NCI-H510A treated with DMSO at 0.1 percent for 48 hours (cell line): ENCODE measurements at places on chromosomes 13 and 19.
A peak's percentile ranks its signal among the peaks of the same experiment; 100 is the strongest.

DNA sequence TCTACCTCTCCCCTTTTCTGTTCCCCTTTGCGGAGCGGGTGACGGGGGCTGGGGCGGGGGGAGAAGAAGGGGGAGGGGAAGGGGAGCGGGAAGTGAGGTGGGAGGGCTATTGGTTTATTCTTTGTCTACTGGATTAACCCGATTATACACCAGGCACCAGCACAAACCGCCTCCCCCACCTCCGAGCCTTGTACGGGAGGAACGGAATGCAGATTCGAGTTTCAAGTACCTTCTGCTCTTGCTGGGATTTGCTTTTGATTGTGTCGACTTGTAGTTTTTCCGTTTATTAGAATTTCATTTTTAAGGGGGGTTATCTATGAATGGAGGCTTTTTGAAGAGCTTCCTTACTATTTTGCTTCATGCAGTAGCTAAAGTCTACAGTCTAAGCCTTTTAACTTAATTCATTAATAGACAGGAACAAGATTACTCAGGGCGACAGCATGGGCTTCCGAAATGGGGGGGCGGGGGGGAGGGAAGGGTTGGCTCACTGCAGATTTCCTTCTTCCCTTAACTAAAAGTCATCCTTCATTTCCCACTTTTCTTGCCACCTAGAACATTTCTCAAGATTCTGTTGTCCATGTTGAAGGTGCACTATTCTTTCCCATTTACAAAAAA lies 937 bp upstream of the SPRY2 start:
- DNase-seq, result peak; percentile 10

- DNase-seq, result no peak
Observed at GRCh38 chr19:11657307-11657706, 60.0 kb downstream of the ZNF627 start.

DNA sequence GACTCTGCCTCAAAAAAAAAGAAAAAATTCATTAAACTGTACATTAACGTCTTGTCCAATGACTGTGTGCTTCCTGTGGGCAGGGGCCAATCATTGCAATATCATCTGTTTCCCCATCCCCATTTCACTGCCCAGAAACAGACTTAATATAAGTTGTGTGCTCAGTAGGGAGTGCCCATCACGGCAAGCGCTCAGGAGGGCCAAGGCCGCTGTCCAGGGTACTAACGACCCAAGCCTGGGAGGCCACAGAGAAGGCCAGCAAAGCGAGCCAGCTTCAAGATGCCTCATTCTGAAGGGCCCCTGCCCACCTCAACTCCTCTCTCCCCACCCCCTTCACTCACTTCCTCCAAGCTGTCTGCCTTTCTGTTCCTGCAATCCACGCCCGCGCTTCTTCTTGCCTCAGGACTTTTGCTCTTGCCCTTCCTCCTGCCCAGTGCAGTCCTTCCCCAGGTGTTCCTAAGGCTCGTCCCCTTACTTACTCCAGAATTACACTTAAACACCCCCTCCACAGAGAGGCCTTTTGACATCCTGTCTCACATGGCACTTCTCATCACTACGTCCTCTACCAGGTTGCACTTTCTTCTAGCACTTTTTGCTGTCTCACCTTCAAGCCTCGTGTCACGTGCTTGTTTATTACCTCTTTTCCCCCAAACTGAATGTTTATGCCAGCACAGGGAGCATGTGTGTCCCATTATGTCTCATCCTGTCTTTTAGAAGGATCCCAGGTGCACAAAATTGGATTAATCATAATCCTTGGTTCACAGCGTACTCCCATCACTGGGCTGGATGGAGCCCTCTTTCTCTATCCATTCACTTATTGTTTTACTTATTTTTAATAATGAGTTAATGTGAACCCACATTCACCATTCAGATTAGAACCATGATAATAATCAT lies 11.3 kb upstream of the POU2F2 start:
- no peak for DNase-seq

DNA sequence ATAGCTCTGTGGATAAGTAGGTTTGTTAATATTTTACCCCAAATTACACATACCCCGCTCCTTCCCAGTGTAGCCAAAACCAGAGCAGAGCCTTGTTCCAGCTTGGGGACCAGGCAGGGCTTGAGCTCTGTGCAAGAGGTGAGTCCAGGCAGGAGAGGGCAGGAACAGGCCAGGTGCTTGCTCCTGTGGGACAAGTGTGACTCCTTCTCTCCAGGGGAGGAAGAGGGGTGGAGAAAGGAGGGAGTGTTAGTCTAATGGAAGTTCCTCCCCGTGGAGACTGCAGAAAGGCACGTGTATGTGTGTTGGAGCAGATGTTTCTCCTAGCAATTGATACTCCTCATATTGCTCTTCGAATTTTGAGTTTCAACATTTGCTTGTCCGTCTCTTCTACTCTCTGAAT lies 201.0 kb downstream of the FGF9 start:
- no peak for DNase-seq

DNA sequence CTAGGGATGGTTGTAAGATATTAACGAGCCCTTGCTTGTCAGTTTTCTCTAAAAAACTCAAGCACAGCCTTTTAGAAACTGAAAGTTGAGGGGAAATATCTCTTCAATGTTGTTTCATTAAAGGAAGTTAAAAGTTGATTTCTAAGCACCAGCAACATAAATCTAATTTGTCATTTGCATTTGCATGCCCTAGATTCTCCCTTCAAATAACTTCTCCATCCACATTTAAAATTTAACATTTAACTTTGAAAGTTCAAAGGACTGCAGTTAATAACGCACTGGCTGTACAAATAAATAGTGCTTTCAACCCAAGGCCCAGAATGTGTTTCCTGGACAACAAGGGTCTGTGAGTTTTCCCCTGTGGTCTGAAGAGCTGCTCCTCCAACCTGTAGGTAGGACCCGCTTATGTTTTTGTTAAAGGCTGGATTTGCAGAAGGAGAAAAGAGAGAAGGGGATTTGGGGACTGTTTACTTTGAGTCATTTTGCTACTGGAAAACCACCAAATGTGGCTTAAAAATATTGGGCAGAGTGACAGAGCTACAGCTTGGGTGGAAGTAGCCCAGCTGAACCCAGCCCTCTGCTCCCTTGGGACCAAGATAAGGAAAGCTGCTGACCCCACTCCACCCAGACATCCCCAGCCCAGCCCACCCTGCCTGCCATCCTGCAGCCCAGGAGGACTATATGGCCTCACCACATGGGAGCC lies 39.8 kb downstream of the TNFRSF19 start:
- DNase-seq, result no peak

GRCh38 chr13:40125336-40125735 lies 469.9 kb downstream of the COG6 start:
- no peak for DNase-seq

DNA sequence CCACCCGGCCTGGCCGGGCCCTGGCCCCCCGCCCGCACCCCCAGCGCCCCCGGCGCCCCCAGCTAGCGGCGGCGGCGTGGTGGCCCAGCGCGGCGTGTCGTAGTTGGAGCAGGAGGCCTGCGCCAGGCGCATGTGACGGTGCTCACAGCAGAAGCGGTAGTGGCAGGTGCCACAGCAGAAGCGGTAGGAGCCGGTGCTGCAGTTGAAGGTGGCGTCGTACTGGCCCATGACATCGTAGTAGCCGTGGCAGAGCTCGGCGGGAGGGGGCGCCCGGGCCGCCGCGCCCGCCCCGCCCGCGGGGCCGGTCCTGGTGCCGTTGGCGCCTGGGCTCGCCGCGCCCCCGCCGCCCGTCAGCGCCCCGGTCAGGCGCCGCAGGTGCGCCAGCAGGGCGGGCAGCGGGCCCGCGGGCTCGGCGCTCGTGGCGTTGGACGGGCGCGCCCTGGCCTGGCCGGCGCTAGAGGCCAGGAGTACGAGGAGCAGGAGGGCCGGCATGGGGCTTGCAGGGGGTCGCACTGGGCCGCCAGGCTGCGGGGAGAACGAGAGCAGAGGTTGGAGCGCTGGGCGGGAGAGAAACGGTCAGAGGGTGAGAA lies 633 bp downstream of the SHISA7 start:
- peak; percentile 37 for DNase-seq

DNA sequence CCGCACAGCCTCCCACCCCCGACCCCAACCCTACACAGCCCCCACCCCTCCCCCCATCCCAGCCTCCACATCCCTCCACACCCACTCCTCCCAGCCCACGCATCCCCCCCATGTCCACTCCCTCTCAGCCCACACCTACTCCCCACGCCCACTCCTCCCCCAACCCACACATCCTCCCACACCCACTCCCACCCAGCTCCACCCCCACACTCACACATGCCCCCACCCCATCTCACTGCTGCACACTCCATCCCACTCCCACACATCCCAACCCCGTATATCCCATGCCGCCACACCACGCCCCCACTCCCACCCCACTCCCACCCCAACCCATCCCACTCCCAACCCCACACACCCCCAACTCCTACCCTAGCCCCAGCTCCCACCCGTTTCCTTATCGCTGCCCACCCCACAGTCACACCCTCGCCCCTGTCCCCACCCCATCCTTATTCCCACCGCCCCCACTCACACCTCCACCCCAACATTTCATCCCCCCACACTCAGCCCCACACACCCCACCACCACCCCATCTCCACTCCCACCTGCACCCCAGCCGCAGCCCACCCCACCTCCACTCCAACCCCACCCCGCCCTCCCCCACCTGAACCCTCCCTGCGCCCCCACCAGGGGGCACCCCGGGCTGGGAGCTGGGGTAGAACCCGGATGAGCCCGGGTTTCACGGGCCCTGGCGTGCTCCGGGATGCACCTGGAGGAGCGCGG lies 809 bp downstream of the TDRD12 start:
- DNase-seq, result no peak

- no peak for DNase-seq
Observed at GRCh38 chr13:46211116-46211482, 629 bp upstream of the LRRC63 start.
